ENCODE measurements at places on chromosomes 11 and 22.

- no peak for DNase-seq
These were observed 73.2 kb downstream of the KIAA1671 start for GRCh38 chr22:25025491-25026400.

GRCh38 chr11:363948-364761 lies 5.1 kb upstream of the B4GALNT4 start:
- DNase-seq, result peak; percentile 89

DNA sequence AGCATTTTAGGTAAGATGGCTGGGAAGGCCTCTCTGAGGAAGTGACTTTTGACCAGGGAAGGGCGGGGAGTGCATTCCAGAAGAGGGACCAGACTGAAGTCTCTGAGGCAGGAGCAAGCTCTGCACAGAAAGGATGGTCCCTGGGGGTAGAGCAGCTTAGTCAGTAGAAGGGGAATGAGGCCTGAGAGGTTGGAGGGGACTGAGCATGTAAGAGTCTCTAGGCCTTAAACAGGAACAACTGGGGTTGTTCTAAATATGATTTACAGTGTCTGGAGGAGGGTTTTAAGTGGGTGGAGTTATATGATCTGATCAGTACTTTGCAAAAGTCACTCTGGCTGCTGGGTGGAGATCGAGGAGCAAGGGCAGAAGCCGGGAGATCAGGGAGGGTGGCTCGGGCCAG lies 31.7 kb upstream of the TEF start:
- DNase-seq, result no peak

DNA sequence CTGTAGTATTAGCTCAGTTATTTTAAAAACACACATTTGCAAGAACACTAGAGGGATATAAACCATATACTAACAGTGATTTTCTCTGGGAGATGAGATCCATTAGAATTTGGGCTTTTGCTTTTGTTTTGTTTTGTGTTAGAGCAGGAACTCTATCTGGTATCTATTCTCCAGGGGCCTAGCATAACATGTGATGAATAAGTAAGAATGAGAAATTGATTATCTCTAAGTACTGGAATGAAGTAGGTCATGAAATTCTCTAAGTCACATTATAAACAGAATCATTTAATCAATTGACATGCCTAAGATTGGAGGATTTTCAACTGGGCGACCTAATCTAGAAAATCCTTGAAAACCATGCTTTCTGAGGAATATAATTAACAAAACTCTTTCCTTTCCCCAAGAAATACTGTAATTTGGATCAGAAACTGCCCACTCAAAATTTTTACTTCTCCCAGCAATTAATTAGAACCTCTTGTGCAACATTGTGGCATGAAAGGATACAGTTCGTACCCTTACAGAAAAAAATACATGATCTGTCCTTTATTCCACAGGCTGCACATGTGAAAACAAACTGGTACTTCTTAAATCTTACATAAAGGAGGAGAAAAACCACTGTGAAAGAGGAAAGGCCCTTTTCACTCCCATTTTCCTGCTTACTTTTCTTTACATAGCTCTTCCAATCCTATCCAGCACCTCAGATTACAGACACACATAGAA lies 93.5 kb downstream of the MRTFA start:
- DNase-seq, result no peak

GRCh38 chr11:21806947-21807346 lies 385.9 kb upstream of the ANO5 start:
- no peak for DNase-seq

DNA sequence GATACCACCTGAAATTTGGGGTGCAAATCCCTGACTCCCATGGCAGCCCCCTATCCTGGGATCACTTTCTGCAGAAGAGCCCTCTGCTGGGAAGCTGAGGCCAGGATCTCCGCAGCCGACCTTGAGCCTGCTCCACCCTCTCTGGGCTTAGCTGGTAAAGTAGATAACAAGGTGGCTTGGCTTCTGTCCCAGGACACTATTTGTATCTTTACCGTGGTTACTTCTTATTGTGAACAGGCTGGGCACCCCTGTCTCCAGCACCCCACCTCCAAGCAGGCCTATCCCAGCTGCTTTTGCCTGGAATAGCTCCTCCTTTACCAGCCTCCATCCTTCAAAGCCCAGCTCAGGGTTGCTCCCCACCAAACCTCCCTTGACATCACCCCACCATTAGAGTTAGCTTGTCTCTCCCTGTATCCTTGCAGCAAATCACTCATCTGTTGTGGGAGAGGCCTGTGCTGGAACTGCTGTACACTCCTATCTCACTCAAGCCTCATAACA lies 35.2 kb upstream of the P2RY2 start:
- no peak for DNase-seq

DNA sequence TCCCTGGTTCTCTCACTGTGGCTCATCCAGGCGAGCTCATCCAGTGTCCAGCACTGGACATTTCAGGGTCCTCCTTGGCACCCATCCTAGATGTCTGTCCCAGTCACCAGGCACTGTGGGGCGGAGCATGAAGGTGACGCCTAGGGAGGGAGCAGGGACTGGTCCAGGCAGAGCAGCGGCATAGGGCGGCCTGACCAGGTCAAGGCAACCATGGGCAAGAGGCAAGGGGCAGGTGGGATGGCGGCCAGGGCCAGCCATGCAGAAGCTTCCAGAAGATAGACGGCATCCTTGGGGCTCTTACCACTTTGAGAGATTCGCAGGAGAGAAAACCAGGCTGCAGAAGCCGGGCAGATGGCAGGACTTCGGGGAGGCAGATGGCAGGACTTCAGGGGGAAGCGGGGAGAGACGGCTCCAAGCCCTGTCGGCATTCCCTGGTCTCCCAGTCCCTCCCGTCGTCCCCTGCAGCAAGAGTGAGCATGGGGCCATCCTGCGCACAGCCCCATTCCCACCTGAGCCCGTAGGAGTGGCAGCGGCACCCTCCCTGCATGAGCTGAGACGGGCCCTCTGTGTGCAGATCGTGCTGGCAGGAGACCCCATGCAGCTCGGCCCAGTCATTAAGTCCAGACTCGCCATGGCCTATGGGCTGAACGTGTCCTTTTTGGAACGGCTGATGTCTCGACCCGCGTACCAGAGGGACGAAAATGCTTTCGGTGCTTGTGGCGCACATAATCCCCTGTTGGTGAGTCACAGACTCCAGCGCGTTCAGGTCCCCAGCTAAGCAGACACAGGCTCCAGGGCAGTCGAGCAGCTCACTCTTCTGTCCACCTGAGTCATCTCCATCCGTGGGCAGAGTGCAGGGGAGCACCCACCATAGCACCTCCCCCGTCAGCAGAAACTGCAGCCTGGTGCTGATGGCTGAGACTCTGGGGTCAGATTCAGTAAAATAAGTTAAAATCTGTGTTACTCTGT lies 20.1 kb upstream of the PANX2 start:
- DNase-seq, result no peak

DNA sequence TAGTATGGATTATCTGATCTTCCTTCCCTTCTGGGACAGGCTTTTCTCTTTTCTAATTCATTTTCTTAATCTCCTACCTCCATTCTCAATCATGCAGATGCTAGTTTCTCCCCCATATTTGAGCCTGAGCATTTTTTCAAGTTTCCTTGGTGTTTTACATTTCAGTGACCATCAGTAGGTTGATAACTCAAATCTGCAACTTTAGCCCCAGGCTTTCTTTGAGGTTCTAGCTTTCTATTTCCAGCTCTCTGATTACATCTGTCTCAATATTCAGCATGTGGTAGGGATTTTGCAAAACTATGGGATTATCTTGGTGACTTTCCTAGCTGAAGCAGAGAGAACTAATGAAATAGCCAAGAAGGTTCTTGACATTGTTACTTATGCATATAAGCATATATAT lies 67.8 kb downstream of the ARHGEF12 start:
- no peak for DNase-seq

GRCh38 chr11:16117989-16118756 lies 238.2 kb downstream of the SOX6 start:
- peak; percentile 86 for DNase-seq

DNA sequence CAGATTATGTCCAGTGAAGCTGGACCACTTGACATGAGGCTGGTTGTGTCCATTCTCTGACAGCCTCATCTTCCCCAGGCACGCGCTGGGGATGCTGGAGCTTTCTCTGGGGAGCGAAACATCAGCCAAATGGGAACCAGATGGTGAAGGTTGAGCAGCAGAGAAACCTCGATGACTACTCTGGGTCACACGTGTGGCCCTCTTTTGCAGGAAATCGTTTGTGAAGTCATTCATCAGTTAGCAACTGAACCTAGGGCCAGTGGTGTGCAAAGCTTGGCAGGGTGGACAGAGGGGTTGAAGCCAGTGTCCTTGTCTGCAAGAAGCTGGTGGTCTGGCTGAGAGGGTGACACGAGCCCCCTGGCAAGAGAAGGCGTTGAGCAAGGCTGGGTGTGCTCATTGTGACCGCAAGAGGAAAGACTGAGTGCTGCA lies 109.8 kb downstream of the ZBTB16 start:
- no peak for DNase-seq

DNA sequence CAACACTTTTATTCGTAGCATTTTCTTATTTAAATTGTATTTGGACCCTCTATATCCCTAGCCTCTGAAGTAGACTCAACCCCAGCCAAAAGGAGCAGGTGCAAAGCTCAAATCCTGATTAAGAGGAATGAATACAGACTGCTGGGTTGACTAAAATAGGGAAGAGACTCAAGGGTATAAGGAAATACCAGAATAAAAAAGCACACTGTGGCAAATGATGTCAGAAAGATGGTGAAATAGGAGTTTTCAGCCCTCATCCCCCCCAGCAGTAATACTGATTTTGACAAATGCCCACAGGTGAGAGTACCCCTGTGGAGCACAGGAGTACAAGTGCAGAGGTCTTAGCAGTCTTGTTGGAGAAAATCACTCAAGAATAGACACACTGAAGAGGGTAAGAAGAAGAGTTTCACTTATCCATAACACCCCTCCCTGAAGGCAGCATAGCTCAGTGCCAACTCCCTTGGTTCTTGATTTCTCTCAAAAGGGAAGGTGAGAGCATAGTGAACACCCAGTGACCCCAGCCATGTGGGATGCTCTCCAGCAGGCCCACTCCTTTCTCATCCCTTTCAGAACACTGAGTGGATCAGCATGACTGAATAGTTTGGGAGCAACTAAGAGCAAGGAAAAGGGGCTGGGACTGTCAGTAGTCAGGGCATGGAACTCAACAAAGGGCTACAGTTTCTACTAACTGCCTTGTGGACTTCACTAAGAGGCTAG lies 71.7 kb downstream of the TBC1D22A start:
- no peak for DNase-seq

DNA sequence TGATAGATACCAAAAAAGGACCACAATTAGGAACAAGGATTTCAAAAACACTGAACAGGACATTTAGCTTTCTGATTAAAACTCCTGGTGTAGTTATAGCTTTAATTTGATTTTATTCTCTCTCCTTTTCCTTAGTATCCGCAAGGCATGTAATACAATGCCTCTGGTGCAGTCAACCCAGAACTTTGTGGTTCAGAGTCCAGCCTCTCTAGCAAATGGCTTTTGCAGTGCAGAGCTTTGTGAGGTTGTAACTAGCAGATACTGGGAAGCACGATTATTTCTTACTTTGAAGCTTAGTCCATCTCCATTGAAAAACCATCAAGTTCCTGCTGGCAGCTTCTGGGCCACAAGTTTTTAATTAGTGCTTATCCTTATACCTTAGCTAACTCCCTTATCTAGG lies 79.8 kb downstream of the GRIA4 start:
- no peak for DNase-seq

- peak; percentile 94 for DNase-seq
These were observed 239.1 kb upstream of the ARHGAP20 start for GRCh38 chr11:110951037-110951949.

GRCh38 chr11:575313-575995 lies 816 bp upstream of the PHRF1 start:
- DNase-seq, result peak; percentile 79

GRCh38 chr11:72758304-72758689 lies 6.1 kb upstream of the ARAP1 start:
- DNase-seq, result no peak

DNA sequence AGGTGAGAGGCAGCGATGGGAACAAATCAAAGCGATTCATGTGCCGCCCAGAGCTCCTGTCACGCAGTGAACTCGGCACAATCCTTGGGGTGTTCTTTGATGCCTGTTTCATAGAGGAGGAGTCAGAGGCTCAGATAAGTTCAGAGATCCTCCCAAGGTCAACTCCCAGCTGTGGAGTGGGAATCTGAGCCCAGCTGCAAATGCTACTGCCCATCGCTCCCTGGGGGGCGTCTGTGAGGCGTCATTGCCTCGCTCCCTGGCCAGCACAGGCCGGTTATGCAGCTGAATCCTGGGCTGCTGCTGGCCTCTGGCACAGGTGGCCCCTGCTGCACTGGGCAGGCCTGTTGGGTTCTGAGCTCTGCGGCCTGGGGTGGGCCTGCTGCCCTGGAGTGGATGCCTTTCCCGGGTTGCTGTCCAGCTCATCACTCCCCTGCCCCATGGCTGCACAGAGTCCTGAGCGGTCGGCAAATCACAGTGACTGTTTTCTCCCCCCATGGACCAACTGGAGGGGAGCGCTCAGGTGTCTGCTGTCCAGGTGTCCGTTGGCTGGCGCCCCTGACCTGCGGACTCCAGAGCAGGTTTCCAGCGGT lies 36.3 kb upstream of the SHISAL1 start:
- DNase-seq, result no peak

DNA sequence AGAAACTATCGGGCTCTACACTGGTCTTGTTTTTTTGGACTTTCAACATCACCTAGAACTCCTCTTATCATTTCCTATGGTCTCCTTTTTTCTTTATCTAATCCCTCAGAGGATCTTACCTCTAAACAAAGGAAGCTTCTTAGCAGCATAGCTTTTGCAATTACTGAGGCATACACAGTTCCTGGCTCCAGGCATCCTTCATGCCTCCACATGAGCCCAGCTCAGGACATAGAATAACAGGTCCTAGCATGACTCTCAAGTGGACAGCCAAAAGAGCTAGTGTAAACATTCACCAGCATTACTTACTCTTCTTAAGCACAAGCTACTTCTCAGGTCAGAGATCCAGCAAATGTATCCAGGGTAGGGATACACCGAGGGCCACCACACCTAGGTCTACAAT lies 17.1 kb downstream of the CFAP300 start:
- DNase-seq, result no peak

DNA sequence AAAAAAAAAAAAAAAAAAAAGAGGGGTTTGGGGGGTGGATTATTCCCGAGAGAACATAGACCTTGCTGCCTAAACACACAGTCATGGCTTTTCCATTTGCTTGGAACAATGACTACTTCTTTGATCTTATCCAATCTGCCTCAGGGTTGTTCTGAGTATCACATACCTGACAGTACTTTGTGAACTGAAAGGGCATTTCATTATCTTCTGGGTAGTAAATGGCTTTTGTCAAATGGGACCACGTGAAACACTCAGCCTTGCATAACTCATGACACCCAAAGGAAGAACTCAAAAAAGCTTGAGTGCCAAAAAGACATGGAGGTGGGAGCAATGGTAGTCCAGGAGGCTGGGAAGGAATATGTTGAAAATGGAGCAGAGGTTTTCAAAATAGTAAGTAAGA lies 123.2 kb upstream of the BID start:
- no peak for DNase-seq

- DNase-seq, result no peak
These were observed 7.8 kb downstream of the TBC1D10A start for GRCh38 chr22:30318799-30319419.
